ENCODE measurements at places on chromosomes 5 and 9. TPM values are rescaled to one million over a fixed set of nuclear protein-coding genes. Genes with fewer than 3 reads are reported as not detected.

Gene C9orf78
- total RNA-seq: 59.7 TPM

DNA sequence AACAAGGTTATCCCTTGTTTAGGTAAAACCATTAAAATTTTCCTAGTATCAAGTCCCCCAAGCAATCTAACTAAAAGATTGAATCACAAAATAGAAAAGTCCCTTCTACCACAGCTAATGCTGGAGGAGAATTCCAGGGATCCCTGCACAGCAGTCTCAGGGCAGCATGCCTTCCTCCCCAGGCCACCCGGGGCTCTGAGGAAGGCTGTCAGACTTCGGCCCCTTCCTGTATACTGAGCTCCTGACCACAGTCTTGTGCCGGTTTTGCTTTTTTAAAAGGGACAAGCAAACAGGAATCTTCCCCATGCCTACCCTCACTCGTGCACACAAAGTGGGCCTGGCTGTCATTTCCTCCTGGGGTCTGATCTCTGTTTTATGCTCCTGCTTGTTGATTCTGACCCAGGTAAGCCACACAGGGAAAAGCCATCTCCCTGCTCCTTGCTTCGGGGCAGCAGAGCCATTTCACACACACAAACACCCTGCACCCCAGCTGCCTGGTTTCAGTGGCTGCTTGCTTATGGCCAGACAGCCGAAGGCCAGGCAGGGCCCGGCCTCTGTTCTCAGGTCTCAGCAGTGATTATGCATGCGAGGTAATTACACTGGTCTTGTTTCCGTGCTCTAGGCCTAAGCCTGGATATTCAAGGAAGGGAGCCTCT, 211.9 kb downstream of the NXNL2 start:
- no peak overlapping the region for H3K4me3 ChIP-seq
- H3K27me3 ChIP-seq: no peaks in the 10 kb centered on the region

Gene GOLPH3
- total RNA-seq: 78.1 TPM

GRCh38 chr5:108989761-108990392, 242.2 kb downstream of the FER start:
- H3K4me3 ChIP-seq: no peak overlapping the region
- H3K36me3 ChIP-seq: no peaks in the 10 kb centered on the region
- H3K27me3 ChIP-seq: no peaks in the 10 kb centered on the region
- H3K27ac ChIP-seq: no peak overlapping the region
- H3K4me1 ChIP-seq: no peaks in the 10 kb centered on the region

DNA sequence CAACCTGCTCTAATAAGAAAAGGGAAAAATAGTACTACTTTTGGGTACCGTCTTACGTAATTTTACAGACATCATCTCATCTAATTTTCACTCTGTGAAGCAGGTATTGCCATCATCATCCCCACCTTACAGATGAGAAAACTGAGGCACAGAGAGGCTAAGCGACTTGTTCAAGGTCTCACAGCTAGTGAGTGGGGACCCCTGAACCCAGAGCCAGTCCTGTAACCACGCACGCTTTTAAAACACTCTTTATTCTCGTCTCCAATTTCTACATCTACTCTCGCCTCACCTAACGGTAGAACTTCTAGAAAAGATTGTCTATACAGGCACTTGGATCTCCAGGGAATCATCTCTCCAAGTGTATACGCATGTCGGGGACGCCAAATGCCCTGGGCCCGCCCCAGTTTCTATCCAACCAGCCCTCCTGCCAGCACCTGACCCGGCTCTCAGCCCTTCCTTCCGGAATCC, 1.5 kb upstream of the TRAF1 start:
- peaks cover 92% of the 10 kb centered on the region for H3K4me1 ChIP-seq
- no peaks in the 10 kb centered on the region for H3K27me3 ChIP-seq
- peak; percentile 76 for DNase-seq
- peak overlapping the region; percentile 95 for H3K27ac ChIP-seq

Gene MEIKIN
- not detected for total RNA-seq

Gene PLAC8L1
- total RNA-seq: not detected

DNA sequence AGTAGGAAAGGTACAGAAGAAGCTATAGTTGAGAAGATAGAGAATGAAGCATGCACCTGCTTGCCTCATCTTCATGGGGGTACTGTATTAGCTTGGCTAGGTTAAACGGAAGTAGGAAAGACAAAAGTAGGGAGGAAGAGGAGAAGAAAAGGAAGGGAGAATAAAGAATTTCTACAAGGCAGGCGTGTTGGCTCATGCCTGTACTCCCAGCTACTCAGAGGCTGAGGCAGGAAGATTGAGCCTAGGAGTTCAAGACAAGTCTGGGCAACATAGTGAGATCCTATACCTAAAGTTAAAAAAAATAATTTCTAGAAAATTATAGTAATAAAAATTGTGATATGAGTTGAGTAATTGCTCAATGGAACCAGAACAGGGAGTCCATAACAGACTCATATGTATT, 61.9 kb downstream of the APTX start:
- no peaks in the 10 kb centered on the region for H3K27me3 ChIP-seq
- H3K27ac ChIP-seq: no peak overlapping the region
- no peaks in the 10 kb centered on the region for H3K4me1 ChIP-seq
- DNase-seq: no peak
- no peaks in the 10 kb centered on the region for H3K36me3 ChIP-seq
- H3K4me3 ChIP-seq: no peak overlapping the region

Gene SIGMAR1
- 78.2 TPM for total RNA-seq

- no peak overlapping the region for H3K27ac ChIP-seq
- H3K4me1 ChIP-seq: no peaks in the 10 kb centered on the region
- no peaks in the 10 kb centered on the region for H3K36me3 ChIP-seq
- no peak for DNase-seq
- H3K27me3 ChIP-seq: no peaks in the 10 kb centered on the region
Observed at GRCh38 chr5:44189255-44189654, 200.0 kb downstream of the FGF10 start.

- no peaks in the 10 kb centered on the region for H3K4me1 ChIP-seq
- no peak overlapping the region for H3K4me3 ChIP-seq
- DNase-seq: no peak
- H3K27ac ChIP-seq: no peak overlapping the region
- H3K36me3 ChIP-seq: no peaks in the 10 kb centered on the region
Observed at GRCh38 chr9:23005156-23005555, 558.5 kb downstream of the DMRTA1 start.

Gene OR13C4
- total RNA-seq: not detected

DNA sequence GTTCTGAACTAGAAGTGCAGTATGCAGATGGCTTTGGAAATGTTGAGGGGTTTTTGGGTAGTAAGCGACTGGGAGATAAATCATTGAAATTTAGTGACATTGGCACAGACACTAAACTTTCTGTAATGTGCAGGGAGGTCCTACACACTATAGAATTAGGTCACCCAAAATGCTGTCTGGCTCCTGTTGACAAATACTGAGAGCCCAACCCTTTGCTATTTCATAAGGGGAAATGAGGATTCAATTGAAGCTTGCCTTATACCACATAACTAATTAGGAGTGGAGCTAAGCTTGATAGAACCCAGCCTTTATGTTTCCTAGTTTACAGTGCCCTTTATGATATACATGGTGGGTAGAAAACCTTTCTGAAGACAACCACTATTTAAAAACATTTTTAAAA, 22.6 kb downstream of the HMGXB3 start:
- H3K4me1 ChIP-seq: no peaks in the 10 kb centered on the region
- H3K4me3 ChIP-seq: no peak overlapping the region
- no peak overlapping the region for H3K27ac ChIP-seq
- no peak for DNase-seq
- H3K27me3 ChIP-seq: no peaks in the 10 kb centered on the region

GRCh38 chr9:112608851-112609250, 109.1 kb downstream of the INIP start:
- DNase-seq: no peak
- H3K4me1 ChIP-seq: peaks cover 29% of the 10 kb centered on the region
- H3K36me3 ChIP-seq: no peaks in the 10 kb centered on the region
- no peak overlapping the region for H3K4me3 ChIP-seq

- H3K36me3 ChIP-seq: no peaks in the 10 kb centered on the region
- no peak for DNase-seq
- H3K4me1 ChIP-seq: no peaks in the 10 kb centered on the region
- H3K27ac ChIP-seq: no peak overlapping the region
- H3K4me3 ChIP-seq: no peak overlapping the region
Observed at GRCh38 chr5:31890046-31890445, 251.1 kb downstream of the PDZD2 start.

Gene TTF1
- total RNA-seq: 7.0 TPM
